ENCODE measurements at places on chromosomes 4 and X. TPM values are rescaled to one million over a fixed set of nuclear protein-coding genes. Genes with fewer than 3 reads are reported as not detected.

The MED12 gene
- total RNA-seq, result 36.8 TPM

- no peak for DNase-seq
- no peaks in the 10 kb centered on the region for H3K4me1 ChIP-seq
- no peak overlapping the region for H3K27ac ChIP-seq
- H3K4me3 ChIP-seq, result no peak overlapping the region
- H3K27me3 ChIP-seq, result no peaks in the 10 kb centered on the region
Measured at GRCh38 chr4:153426207-153426885, 39.8 kb upstream of the TMEM131L start.

GRCh38 chr4:7073526-7074390 lies 5.9 kb upstream of the GRPEL1 start:
- no peaks in the 10 kb centered on the region for H3K27me3 ChIP-seq
- DNase-seq, result no peak
- H3K4me1 ChIP-seq, result peaks cover 4% of the 10 kb centered on the region
- H3K27ac ChIP-seq, result no peak overlapping the region
- no peaks in the 10 kb centered on the region for H3K36me3 ChIP-seq

The SNX25 gene
- 12.4 TPM for total RNA-seq

- H3K4me3 ChIP-seq, result no peak overlapping the region
- no peaks in the 10 kb centered on the region for H3K4me1 ChIP-seq
- H3K27me3 ChIP-seq, result no peaks in the 10 kb centered on the region
- H3K36me3 ChIP-seq, result no peaks in the 10 kb centered on the region
Measured at GRCh38 chr4:122508083-122508482, 51.6 kb upstream of the IL2 start.

GRCh38 chr4:168183717-168184571 lies 91.6 kb downstream of the ANXA10 start:
- H3K27ac ChIP-seq, result no peak overlapping the region
- H3K27me3 ChIP-seq, result no peaks in the 10 kb centered on the region
- no peak for DNase-seq
- H3K4me1 ChIP-seq, result no peaks in the 10 kb centered on the region
- no peak overlapping the region for H3K4me3 ChIP-seq

DNA sequence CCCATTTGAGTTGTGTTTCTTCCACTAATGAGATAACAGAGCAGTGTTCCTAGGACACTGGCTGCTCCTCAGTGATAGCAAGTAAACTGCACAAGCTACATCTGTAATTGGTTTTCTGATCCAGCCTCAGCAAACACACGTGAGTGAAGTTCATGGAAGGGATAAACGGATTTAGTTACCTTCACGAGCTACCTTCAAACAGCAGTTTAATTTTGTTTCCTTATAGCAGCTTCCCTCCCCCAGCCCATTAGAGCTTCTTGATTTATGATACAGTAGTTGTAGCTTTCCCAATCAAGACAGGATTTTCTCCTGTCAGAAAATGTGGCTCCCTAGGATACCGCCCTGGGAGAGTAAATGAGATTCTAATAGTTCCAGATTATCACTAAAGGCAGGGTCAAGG lies 634.2 kb upstream of the FAT1 start:
- no peak for DNase-seq
- H3K4me1 ChIP-seq, result no peaks in the 10 kb centered on the region
- no peak overlapping the region for H3K27ac ChIP-seq
- no peaks in the 10 kb centered on the region for H3K27me3 ChIP-seq
- H3K4me3 ChIP-seq, result no peak overlapping the region

DNA sequence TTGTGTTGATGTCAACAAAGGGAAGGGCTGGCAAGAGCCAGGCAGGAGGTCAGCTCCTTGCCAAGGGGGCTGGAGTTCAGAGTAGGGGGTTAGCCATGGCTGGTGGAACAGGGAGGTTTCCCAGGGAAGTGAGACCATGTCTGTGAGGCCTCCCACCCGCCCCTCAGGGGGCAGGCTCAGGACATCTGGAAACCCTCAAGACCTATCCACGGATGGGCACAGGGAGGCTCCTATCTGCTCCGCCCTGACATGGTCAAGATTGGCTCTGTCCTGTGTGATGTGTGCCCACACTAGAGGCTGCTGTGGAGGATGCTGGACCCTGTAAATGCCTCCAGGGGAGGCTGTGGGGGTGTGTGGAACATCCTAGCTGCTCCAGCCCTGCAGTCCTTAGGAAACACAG lies 8.0 kb upstream of the TMEM185A start:
- H3K27me3 ChIP-seq, result no peaks in the 10 kb centered on the region
- H3K27ac ChIP-seq, result no peak overlapping the region
- DNase-seq, result no peak
- no peak overlapping the region for H3K4me3 ChIP-seq
- H3K36me3 ChIP-seq, result no peaks in the 10 kb centered on the region

DNA sequence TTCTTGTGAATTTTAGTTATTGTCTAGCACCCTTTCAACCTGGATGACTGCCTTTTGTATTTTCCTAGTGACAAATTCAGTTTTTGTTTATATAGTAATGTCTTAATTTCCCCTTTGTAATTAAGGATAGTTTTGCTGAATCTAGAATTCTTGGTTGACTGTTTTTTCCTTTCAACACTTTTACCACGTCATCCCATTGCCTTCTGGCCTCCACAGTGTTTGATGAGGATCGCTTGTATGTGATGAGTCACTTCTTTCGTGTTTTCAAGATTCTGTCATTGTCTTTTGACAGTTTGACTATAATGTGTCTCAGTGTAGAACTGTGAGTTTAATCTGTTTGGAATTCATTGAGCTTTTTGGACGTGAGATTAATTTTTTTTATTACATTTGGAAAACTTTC lies 30.1 kb downstream of the KDM6A start:
- no peak overlapping the region for H3K4me3 ChIP-seq
- no peak for DNase-seq

DNA sequence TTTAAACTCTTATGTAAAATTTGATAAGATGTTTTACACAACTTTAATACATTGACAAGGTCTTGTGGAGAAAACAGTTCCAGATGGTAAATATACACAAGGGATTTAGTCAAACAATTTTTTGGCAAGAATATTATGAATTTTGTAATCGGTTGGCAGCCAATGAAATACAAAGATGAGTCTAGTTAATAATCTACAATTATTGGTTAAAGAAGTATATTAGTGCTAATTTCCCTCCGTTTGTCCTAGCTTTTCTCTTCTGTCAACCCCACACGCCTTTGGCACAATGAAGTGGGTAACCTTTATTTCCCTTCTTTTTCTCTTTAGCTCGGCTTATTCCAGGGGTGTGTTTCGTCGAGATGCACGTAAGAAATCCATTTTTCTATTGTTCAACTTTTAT lies at the start of gene ALB:
Gene ALB, plus strand, starts transcription at position 246 of the 400 bp plus-strand sequence. Its CDS starts 41 bp downstream, at position 287.
- no peaks in the 10 kb centered on the region for H3K36me3 ChIP-seq
- H3K27ac ChIP-seq, result no peak within 1 kb of the TSS
- no peaks in the 10 kb centered on the region for H3K4me1 ChIP-seq
- DNase-seq, result no peak
- no peaks in the 10 kb centered on the region for H3K27me3 ChIP-seq

The SLC7A11 gene
- 0.07 TPM for total RNA-seq

DNA sequence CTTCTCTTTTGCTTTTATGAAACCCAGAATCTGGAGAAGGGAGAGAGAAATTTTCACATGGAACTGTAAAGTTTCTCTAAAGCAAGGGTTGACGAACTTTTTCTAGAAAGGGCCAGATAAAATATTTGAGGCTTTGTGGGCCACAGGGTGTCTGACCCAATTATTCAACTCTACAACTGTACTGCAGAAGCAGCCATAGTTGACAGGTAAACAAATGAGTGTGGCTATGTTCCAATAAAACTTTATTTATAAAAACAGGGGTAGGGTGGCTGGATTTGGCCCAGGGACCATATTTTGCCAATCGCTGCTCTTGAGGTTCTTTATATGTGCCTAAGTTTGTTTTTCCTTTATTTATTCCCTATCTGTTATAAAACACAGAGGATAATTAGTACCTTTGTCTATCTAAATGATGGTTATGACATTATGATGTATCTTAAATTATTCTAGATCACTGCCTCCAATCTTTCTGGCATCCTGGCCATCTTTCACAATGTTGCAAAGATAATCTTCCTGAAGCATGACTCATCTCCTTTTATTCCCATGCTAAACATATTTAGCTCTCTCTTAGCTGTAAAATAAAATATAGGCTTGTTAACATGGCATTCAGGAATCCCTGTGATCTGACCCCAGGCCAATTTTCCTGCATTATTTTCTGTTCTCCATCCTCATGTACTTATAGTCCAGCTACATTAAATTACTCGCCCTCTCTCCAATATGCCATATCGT lies 106.8 kb upstream of the CBLL2 start:
- no peak overlapping the region for H3K4me3 ChIP-seq
- no peaks in the 10 kb centered on the region for H3K27me3 ChIP-seq
- H3K36me3 ChIP-seq, result no peaks in the 10 kb centered on the region
- H3K27ac ChIP-seq, result no peak overlapping the region
- H3K4me1 ChIP-seq, result no peaks in the 10 kb centered on the region

All from heart left ventricle (tissue), 16 donors.